ENCODE measurements at places on chromosomes 5 and 9. TPM values are rescaled to one million over a fixed set of nuclear protein-coding genes. Genes with fewer than 3 reads are reported as not detected.

DNA sequence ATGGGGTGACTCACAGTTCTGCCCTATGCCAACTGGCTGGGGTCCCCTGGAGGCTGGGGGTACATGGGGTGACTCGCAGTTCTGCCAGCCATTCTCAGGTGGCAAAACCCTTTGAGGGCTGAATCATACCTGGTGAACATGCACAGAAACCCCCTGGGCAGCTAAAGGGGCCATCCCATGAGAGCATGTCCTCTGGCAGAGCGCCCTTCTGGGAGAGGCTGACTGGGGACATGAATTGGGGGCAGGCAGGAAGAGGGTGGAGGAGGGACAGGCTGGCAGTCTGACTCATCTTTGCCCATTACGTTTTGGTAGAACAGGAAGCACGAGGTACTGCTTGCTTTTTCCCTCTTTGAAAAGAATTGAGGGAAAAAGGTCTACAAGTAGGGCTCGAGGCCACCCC, 16.7 kb downstream of the TRAF1 start:
- no peak for DNase-seq

GRCh38 chr9:8287501-8287900, 487.9 kb upstream of the DMAC1 start:
- no peak for DNase-seq

- DNase-seq = no peak
Measured at GRCh38 chr9:34991607-34992375, 2.2 kb downstream of the DNAJB5 start.

DNA sequence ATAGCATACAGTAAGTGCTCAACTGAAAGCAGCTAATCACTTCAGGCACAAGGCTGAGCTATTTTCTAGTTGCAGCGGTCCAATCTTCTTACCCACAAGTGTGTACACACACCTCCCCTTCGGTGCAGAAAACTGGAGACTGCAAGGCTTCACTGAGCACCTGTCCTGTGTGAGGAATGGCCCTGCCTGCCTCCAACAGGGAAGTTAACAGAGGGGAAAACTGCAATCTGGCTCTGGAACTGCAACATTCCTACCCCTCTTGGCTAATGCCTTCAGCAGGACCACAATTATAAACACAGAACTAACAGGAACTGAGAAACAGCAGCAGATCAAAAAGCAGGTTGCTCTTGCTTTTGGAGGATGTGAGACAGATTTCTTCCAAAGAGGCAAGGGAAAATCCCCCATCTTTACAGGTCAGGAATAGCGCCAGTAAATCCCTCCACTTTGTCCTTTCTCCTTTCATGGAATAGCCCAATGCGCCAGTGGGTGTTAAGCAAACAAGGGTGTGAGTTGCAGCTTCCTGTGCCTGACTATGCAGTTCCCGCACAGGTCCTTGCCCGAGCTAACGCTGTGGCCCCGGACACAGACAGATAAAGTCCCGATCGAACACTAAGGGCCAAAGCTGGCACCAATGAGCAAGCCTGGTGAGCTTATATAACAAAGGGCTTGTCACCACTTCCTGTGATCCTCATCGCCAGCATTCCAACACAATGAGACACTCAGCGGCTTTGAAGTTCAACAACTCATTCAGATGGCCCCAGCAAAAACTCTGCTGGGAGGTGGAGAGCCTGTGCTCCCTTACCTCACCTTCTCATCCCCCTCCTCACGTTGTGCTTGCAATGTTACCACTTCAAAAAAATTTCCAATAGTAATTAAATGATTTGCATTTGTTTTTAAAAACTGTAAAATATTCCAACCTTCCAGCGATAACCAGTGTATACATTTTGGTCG, 21.5 kb downstream of the SHB start:
- DNase-seq = no peak

DNA sequence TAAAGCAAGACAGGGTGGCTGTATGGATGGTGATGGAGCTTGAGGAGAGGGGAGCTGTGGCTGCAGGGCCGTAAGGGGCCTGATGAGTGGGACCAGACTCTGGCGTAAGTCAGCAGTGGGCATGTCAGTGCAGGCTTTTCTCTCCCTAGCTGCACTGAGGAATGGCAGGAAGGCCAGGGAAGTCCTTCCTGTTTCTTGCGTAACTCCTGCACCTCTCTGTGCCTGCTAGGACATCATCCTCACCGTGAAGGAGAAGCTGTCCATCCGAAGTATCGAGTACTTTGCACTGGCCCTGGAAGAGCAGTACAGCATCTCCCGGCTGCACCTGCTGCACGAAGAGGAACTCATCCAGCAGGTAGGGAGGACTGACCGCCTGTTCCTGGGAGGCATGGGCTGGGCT, 24.1 kb upstream of the TRMT10B start:
- no peak for DNase-seq

DNA sequence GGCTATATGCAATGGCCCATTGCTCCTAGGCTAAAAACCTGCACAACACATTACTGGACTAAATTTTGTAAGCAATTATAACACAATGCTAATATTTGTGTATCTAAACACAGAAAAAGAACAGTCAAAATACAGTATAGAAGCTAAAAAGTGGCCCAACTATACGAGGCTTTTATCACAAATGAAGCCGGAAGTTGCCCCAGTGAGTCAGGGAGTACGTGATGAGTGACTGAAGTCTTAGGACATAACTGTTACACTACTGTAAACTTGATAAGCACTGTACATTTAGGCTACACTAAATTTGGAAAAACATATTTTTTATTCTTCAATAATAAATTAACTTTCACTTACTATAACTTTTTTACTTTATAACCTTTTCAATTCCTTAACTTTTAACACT, 105.2 kb upstream of the PRR16 start:
- DNase-seq = no peak

Gene CTXN3
- total RNA-seq = not detected

Gene CYLC2
- not detected for total RNA-seq

GRCh38 chr9:123326662-123327093, 29.3 kb upstream of the CRB2 start:
- no peak for DNase-seq

DNA sequence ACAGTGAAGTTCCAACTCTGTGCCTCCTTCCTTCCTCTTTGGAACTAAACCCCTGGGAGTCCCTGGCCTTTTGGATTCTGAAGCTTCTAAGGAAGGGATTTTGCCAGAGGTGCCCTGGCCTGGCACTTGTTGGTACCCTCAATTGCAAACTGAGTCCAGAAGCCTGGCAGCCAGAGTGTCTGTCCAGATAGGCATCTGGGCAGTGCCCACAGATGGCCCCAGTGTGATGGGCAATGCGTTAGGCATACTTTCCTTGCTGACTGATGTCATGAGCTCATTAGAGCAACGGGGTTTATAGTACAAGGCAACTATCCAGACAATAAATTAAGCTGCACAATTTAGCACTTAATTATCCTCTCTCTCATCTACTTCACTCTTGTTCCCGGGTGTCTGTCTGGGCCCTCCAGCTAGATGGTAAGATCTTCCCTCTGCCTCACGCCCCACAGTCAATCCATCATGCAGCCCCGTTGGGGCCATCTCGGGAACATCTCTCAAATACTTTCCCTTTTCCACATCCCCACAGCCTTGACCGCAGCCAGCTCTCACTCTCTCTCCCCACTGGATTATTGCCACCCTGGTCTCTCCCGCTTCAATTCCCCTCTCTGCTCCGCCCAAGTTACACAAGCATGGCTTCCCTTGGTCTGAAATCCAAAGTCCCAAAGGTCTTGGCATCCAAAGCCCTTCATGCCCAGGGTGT, 157.5 kb upstream of the SMIM23 start:
- no peak for DNase-seq

Gene TAF1L
- total RNA-seq = not detected

DNA sequence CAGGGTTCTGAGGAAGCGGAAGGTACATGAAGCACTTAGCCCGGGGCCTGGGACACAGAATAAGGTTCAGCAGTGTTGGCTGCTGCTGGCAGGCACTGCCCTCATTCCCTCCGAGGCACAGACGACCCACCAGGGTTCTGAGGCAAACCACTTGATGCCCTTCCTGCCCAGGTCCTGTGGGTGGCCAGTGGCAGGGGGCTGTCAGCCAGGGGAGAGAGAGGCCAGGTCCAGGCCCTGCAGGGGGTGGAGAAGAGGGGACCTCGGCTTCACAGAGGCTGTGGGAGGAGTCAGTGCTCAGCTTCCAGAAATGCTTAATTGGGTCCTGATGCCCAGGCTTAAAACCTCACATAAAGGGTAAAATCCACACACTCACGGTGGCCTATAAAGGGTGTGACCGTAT, 4.4 kb upstream of the ZDHHC12 start:
- DNase-seq = no peak

DNA sequence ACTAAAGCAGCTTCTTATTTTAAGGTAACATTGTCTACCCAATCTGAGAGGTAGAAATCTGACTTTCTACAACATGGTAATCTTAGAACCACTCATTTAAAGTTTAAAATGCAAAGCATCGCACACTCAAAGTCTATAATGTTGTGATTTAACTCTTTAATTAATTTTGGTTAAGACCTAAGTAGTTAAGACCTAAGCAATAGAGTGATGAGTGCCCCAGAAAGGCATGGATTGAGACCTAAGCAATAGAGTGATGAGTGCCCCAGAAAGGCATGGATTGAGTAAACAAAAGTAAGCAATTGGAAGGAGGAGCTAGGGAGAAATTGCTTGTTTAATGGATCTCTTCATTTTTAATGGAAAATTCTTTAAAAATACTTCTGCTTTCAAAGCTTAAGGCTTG, 86.8 kb downstream of the NLN start:
- no peak for DNase-seq

Gene NME5
- total RNA-seq = 4.3 TPM

GRCh38 chr9:91960367-91960766, 10.3 kb upstream of the ROR2 start:
- no peak for DNase-seq

DNA sequence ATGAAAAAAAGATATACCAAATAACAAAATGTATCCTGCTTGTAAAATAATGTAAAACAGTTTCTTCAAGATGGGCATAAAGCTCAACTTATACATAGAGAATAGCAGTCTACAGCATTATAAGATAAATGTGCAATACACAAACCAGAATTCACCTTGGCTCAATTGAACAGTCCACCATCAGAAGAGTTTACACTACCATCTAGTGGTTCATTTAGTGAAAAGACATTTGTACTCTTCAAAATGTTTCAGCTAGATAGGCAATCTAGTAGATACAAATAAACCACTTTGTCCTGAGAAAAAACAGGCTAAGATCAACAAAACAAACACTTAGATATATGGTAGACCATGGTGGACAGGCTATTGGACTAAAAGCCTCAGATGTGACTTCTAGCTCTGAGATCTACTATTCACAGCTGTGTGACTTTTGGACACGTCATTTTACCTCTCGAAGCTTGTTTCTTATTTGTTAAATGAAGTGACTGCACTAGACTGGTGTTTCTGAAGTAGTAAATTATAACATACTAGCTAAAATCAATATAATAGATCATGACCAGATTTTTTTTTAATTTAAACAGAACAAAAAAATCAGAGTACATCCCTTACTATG, 22.1 kb upstream of the TPD52L3 start:
- no peak for DNase-seq

DNA sequence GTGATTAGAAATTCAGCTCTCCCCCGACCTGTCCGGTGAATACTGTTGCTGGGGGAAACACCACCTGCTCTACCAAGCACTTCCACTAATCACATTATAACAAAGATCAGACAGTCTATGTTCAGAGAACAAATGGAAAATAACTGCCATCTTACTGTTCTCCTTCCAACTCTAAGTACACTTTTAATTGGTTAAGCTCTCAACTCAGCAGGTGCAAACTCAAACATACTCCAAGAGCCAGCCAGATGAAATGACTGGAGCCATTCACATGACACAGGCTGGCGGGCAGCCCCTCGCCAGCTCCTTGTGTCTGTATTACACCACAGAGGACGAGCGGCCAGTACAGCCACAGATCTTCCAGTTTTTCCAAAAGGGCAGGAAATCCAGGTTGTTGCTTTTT, 16.1 kb downstream of the LIFR start:
- DNase-seq = no peak

DNA sequence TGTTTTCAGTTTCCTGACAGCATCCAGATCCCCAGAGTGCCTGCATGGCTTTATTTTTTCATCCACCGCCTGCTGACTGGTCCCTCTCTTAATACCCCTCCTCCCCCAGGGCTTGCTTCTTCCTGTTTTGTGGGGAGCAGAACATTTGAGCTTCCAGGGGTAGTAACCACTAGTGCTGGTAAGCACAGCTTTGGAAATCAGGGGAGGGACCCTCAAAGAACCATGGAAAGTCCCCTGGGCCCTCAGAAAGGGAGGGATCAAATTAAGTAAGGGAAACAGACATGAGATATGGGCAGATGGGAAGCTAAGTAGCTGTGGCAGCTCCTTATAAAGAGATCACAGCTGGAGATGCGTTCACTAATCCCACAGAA, 26.8 kb downstream of the GRIA1 start:
- no peak for DNase-seq

DNA sequence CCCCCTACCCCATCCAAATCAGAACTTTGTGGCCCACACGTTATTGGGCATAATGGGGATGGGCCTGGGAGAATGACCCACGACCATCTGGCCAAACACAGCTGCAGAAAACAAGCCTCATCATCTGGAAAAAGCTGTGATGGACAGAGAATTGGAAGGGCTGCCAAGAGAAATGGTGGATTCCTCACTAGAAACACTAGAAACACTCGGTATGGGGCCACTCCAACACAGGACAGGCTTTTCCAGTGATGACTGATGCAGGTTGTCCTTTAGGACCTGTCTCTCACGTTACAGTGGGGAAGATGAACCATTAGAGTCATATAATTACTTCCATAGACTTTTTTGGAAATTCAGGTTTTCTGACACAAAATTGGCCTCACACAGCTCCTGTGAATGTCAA, 172.4 kb upstream of the TARS1 start:
- DNase-seq = no peak

DNA sequence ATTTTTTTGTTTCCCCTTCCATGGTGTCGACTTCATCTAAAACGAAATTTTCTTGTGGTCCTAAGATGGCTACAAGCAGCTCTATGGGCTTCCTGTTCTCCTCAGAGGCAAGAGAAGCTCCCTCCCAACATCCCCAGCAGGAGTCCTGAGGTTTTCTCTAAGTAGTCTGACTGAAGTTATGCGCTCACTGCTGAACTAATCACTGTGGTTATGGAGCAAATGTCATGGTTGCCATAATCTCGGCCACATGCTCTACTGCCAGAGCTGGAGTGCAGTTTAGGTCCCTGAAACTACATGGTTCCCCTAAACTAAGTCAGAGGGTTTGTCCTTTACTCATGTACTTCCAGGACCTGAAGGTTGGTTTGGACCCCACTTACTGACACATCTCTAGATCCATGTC, 68.0 kb upstream of the MAMDC2 start:
- no peak for DNase-seq

Gene SYNPO
- 24.5 TPM for total RNA-seq

GRCh38 chr9:81635521-81636254, 53.7 kb downstream of the TLE1 start:
- no peak for DNase-seq

Gene FST
- total RNA-seq = 7.6 TPM

DNA sequence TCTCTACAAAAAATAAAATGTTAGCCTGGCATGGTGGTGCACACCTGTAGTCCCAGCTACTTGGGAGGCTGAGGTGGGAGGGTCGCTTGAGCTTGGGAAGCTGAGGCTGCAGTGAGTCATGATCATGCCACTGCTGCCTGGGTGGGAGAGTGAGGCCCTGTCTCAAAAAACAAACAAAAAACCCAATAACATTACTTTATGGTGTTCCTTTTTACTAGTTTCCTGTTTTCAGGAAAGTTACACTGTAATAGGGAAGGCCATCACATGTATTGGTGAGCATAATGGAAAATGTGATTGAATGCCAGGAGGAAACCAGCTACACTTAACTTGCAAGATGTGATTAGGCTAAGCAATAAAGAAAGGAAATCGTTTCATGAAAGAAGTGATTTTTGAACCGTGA, 42.7 kb downstream of the SV2C start:
- DNase-seq = no peak

- no peak for DNase-seq
Measured at GRCh38 chr5:126811515-126812198, 34.7 kb downstream of the LMNB1 start.
